ENCODE measurements at places on chromosomes 3 and 15.

GRCh38 chr15:63478243-63478642, 26.1 kb upstream of the USP3 start:
- H3K27me3 ChIP-seq: no peaks in the 10 kb centered on the region
- H3K4me1 ChIP-seq: peaks cover 36% of the 10 kb centered on the region
- peaks cover 7% of the 10 kb centered on the region for H3K36me3 ChIP-seq
- no peak overlapping the region for H3K27ac ChIP-seq
- no peak for DNase-seq

GRCh38 chr15:71659730-71660067, 150.7 kb upstream of the NR2E3 start:
- H3K27me3 ChIP-seq: no peaks in the 10 kb centered on the region
- H3K27ac ChIP-seq: no peak overlapping the region
- peaks cover 32% of the 10 kb centered on the region for H3K4me1 ChIP-seq
- no peak for DNase-seq
- H3K4me3 ChIP-seq: no peak overlapping the region

DNA sequence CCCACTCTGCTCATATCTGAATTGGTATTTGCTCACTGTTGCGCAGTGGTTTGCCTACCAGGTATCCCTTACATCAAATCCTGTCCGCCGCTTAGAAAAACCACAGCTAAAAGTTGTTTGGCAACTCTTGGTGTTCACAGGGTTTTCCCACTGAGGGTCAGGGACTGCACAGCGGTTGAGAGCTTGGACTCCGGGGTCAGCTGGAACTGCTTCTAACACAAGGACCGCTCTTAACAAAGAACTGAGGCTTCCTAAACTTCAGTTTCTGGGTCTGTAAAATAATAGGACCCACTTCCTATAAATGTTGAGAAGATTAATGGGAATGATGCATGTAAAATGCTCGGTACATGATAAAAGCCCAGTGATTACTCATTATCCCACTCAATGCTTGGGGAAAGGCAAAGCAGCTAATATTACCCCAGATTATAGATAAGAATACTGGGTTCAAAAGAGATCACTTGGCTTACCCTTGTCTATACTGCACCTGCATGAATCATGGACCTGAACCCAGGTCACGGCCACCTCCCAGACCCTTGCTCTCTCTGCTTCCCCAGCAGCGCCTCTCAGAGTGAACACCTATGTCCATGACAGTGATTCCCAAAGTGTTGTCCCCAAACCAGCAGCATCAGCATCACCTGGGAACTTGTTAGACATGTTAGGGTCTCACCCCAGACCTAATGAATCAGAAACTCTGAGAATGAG, 36.1 kb downstream of the LIPC start:
- peak; percentile 80 for DNase-seq
- no peaks in the 10 kb centered on the region for H3K27me3 ChIP-seq
- peak overlapping the region; percentile 26 for H3K4me3 ChIP-seq
- peak overlapping the region; percentile 75 for H3K27ac ChIP-seq

- no peaks in the 10 kb centered on the region for H3K27me3 ChIP-seq
- H3K27ac ChIP-seq: no peak overlapping the region
- DNase-seq: no peak
- peaks cover 4% of the 10 kb centered on the region for H3K36me3 ChIP-seq
- H3K4me1 ChIP-seq: peaks cover 15% of the 10 kb centered on the region
Measured at GRCh38 chr3:72728329-72728889, 119.8 kb downstream of the SHQ1 start.

DNA sequence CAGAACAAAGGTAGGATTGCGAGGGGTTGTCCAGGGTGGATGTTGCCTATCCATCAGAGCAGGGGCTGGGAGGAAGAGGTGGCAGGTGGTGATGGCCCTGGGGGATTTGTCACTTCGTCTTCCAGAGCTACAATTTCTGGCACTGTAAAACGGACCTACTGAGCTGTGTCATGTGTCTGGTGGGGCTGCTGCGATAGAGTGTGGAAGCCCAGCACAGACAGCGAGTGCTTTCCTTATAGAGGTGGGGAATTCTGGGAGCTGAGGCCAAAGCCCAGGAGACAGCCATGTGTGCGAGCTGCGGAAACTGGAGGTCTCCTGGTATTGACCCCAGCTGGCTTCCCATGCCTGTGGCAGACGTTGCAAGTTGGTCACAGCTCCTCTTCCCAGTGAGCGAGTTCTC, 61.2 kb upstream of the SEC22A start:
- no peaks in the 10 kb centered on the region for H3K4me1 ChIP-seq
- no peaks in the 10 kb centered on the region for H3K36me3 ChIP-seq
- no peak overlapping the region for H3K27ac ChIP-seq
- H3K4me3 ChIP-seq: no peak overlapping the region
- no peaks in the 10 kb centered on the region for H3K27me3 ChIP-seq
- DNase-seq: no peak
